ENCODE measurements at places on chromosomes 13 and 19.

DNA sequence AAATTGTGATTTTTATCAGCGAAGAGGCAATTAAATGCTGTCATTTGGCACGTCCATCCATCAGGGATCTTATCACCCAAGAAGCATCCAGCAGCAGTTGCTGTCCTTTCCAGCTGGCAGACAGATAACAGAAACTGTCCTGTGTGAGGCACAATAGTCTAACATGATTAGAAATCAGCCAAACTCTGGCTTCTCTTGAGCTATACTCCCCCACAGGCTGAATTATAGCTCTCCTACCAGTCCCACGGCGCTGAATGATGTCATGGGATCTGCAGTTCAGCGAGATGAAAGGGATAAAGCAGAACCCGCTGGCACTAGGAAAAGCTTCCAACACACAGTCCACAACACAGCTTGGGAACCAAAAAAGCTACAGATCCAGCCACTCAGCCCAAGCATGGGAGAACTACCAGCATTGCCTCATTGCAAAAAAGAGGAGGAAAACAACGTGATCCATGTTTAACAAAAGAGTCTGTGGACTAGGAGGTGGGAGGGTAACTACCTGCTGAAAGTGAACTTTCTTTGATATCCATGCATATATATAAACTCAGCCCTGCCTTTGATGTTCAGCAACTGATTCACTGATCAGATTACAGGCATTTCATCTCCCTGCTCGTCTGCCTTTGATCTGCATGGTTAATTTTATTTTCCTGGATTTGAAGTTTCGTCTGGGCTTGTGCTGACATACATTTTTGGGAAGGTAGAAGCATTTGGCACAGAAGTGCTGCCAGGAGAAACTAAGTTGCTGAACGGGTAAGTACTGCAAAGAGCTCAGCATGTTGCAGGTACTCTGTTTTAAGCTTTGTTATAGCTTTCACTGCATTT, at the start of gene TNFRSF19:
TSS of gene TNFRSF19 (plus strand) at position 314 of the 822 bp plus-strand sequence. CDS start 19,772 bp downstream, outside the sequence.
- no peak for DNase-seq

DNA sequence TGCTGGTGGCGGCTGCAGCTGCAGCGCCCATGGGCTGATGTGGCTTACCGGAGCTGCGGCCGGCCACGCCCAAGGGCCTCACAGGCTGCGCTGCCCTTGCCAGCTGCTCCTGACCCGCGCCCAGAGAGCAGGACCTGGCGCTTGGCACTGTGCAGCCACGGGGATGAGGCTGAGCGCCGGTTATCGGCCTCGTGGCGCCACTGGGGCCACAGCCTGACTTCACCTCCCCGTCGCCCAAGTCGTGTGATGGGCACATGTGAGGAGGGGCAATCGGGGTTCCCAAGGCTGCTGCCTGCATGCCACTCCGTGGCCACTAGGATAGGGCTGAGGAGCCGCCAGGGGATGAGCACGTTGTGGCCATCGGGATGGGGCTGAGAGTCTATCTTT, 77.2 kb upstream of the PABPC3 start:
- DNase-seq = no peak

DNA sequence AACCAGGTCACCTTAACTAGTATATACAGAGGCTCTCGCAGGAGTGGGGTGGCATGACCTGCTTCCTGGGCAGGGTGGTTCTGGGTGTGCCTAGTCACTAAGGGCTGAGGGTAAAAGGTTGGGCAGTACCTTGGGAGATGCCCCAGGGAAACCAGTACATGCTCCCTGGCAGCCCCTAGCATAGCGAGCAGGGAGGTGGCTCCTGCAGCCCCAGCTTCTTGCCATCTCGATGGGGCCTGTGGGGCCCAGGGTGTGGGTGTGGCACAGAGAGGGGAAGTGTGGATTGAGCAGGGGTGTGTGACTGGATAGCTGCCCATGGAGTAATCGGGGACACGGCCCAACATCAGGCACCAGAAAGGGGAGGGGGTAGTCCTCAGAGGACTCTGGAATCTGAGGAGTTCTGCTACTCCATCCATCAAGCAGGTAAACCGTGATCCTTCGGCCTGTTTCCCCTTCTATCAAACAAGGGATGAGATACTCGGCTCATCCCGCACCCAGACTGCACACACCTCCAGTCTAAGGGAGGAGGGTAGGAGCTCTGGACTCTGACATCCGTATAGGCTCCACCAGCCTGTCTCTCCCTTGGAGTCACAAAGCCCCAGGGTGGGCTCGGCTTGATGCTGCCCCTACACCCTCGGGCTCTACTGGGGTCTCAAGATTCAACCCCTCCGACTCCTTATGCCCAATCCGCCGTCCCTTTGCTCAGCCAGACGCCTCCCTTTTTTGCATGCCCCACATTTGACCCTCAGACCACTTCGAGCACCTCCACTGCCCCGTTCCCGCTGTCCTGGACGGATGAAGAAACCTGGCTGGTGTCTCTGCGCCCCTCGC, 1.1 kb downstream of the ZBTB45 start:
- no peak for DNase-seq

DNA sequence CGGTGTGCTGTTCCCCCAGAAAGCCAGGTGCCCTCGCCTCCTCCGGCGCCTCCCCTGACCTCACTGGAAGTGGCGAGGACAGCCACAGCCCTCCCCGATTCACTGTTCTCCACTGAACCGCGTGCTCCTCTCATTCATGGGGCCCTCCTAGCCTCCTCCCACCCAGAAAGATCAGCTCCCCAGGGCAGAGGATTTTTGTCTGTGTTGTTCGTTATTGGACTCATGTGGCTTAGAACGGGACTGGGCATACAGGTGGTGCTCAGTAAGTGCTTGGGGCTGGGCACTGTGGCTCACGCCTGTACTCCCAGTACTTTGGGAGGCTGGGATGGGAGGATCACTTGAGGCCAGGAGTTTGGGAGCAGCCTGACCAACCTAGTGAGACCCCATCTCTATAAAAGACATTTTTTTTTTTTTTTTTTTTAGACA, 3.8 kb downstream of the PRTN3 start:
- DNase-seq = no peak

- no peak for DNase-seq
Measured at GRCh38 chr19:13727798-13728197, 36.5 kb upstream of the MRI1 start.

- no peak for DNase-seq
Measured at GRCh38 chr19:32038021-32038920, 307.1 kb upstream of the ZNF507 start.

DNA sequence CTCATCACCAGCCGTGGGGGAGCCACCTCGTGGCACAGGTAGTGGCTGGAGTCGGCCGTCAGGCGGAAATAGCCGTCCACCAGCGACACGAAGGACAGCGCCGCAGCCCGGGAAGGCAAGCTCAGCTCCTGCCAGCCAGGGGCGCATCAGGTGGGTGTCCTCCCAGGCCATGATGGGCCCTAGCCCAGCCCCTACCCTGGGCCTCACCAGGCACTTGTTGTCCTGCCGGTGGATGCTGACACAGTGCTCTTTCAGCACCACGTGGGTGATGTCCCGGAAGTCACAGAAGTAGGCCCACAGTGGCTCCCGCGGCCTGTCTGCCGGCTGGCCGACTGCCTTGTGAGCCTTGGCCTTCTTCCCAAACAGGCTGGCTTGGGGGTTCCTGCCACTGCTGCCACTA, 15.7 kb downstream of the TYK2 start:
- peak; percentile 8 for DNase-seq

- no peak for DNase-seq
Measured at GRCh38 chr19:41957838-41958366, 1.2 kb downstream of the RABAC1 start.

DNA sequence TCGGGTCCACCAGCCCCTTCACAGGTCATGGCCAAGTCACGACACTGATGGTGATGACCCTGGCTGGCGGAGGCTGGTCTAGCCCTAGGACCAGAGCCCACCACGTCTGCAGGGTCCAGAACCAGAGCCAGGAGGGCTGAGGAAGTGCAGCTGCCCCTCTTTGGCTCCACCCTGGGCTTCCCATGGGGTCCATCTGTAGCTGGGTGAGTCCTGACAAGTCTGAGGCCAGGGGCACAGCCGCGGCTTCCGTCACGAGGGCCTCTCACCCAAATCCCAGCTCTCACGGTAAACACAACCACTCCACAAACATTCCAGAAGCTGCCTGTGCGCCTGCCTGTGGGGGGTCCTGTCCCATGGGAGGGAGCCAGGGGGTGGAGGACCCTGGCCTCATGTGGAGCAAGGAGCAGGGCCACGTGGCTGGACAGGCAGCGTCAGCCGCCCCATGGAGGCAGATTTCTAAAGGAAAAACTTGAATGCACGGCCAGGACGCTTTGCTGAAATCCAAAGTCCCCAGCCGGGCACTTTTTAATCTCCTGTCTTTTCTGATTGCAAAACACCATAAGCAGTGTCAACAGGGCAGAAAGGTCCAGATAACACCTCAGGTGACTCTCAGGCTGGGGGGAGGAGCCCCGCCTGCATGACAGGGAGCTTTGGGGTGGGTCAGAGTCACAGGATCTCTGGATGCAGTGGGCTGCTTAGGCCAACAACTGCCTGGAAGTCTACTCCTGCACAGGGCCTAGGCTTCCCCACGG, 29.9 kb downstream of the CEBPG start:
- DNase-seq = no peak

DNA sequence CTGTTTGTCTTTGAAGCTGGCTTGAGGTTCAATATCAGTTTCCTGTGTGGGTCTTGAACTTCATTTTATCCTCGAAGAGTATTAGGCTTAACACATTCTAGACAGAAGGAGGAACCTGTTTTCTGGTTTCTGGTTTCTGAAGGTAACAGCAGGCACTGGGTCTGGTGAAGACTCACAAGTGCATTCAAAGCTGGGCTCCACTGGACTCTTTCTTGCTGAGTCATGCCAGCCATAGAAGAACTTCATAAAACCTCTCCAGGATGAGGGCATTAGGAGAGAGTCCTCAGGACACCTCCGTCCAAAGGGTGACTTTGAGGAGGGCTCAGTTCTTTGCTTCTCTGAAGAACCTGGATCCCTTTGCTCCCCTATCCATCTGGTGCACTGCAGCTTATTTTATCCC, 668.6 kb upstream of the SLC10A2 start:
- no peak for DNase-seq

GRCh38 chr13:77776704-77777103, 79.2 kb downstream of the SLAIN1 start:
- DNase-seq = no peak

DNA sequence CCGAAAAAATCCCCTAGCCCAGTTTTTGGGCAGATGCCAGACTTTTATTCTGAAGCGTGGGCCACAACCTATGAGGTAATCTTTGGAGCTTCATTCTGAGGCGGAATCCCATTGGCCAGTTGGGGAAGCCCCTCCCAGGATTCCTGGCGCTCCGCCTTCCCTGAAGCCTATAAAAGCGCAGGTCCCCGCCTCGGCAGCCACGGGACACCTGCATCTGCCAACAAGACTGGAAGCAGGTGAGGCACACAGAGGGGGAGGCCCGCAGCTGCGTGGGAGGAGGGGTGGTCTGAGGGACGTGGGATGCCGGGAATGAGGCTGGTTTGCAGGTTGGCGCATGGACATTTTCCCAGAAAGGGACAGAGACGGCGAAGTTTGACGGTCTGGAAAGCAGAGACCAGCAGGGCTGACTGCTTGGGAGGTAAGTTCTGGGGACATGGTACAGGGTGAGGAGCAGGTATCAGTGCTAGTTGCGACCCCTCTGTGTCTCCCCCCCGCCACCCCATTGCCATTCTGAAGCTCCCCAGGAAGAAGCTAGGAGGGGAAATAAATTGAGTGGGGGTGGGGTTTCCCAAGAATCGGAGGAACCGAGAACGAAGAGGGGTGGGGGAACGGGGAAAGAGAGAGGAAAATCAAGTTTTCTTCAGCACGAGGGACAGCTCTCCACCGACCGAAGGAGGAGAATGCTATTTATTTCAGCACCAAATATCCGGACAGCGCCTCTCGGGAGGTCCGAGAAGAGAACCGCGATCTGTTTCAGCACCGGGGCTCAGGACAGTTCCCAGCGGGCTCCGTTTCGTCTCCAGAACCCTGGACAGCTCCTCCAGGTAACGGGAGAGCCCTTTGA, 22.4 kb upstream of the FEM1A start:
- peak; percentile 68 for DNase-seq

- DNase-seq = no peak
Measured at GRCh38 chr19:38047049-38047438, 140.0 kb downstream of the SIPA1L3 start.

DNA sequence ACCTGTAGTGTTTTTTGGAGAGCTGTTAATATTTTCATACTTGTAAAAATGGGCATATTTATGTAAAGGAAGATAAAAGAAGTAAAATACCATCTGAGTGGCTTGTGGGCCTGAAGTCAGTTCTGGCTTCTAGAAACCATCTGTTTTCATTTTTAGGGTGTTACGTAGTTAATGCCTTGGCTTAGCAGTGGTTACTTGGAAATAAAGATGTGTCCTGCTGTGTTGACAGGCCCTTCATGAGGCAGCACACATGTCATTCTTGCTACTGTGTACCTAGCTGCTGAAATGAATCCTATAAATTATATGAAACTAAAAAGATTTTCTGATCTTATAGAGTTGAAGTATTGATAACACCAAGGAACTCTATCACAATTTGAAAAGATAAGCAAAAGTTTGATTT, 16.0 kb downstream of the ILF3 start:
- no peak for DNase-seq

- DNase-seq = no peak
Measured at GRCh38 chr19:48989701-48990291, 3.3 kb downstream of the GYS1 start.

DNA sequence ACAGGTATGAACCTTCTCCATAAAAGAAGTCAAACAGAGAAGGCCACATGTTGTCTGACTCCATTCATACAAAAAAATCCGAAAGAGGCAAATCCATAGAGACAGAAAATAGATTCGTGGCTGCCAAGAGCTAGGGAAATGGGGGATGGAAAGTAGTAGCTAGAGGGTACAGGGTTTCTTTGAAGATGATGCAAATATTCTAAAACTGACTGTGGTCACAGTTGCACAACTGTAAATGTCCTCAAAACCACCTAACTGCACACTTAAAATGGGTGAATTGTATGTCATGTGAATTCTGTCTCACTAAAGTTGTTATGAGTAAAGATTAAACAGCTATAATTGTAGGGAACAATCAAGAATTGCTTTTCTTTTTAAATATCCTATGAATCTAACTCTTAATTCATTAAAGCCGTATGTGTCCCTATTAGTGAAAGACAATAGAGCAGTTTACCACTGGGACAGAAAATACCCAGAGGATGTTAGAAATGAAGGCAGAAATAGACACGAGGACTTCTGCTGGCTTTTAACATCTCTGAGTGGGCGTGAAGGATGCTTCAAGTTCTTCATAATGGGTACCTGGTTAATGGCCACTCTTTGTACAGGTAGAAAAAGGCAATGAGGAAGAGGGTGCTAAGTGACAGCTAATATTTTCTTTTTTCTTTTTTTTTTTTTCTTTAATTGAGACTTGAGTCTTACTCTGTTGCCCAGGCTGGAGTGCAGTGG, 21.2 kb downstream of the INSR start:
- no peak for DNase-seq

All from amygdala (tissue), 56 donors.